ENCODE measurements at places on chromosomes 13 and 19.

GRCh38 chr13:50908371-50908770 lies 1.2 kb upstream of the RNASEH2B start:
- no peak for DNase-seq

GRCh38 chr19:3047496-3048189 lies 14.7 kb downstream of the TLE5 start:
- no peak for DNase-seq

DNA sequence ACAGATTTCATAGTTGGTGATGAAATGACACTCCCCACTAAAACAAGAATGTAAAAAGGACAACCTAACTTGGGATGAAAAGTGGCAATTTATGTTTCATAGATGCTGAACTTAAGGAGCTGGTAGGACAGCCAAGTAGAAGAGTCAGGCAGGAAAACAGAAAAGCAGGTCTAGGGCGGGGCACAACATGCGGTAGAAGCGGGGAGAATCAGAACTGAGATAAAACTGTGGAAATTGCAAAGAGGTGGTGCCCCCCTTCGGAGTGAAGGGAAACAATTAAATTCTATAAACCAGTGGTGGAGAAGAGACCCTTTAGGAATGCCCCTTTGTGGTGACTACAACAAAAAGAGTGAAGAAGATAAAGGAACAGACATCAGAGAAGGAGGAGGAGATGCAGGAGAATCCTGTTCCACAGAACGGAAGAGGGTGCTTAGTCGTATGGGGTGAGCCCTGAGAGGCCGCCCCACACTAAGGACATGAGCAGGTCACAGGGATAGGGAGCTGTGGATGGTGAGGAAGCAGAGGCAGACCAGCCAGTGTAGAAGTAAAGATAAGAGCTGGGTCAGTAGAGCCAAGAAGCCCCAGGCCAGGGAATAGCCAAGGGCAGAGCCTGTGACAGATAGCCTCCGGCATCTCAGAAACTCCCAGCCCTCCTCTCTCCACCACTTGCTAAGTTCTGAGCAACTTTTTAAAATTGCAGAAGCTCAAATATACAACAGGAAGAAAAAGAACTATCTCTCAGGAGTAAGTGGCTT lies 100.3 kb upstream of the DOCK9 start:
- no peak for DNase-seq

- DNase-seq: no peak
Measured at GRCh38 chr13:70604448-70604847, 496.2 kb upstream of the KLHL1 start.

GRCh38 chr19:19500975-19501644 lies 14.2 kb downstream of the TSSK6 start:
- DNase-seq: no peak

Data from posterior cingulate gyrus (tissue), 11 donors.